ENCODE measurements at places on chromosomes 4 and X.
A peak's percentile ranks its signal among the peaks of the same experiment; 100 is the strongest.

GRCh38 chrX:1601768-1602085 is 10.3 kb downstream of the AKAP17A start:
- no peak for DNase-seq

DNA sequence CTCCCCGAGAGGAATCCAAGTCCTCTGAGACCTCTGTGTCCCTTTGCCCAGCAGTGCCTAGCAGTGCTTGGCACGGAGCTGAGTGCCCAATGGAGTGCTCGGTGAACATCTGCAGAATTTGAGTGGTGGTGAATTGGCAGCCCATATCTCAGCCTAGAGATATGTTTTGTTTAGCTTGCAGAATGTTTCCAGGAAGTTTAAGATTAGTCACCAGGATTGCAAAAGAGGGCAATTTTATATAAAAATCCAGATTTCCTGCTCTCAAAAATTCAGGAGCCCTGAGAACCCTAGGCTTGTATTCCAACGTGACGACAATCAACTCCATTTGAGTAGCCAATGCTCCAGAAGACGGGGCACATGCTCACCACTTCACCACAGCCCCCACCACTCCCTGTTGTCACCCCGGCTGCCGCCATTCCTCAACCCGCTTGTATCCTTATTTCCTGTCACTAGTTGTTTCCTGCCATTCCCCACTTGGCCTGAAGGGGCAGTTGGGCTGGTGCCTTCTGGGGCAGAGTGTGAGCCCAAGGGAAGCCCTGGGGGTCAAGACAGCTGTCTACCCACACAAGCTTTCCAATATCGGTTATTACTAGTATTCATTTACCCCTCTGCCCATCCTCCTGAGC is 116.9 kb downstream of the EFNB1 start:
- DNase-seq, result peak; percentile 68

DNA sequence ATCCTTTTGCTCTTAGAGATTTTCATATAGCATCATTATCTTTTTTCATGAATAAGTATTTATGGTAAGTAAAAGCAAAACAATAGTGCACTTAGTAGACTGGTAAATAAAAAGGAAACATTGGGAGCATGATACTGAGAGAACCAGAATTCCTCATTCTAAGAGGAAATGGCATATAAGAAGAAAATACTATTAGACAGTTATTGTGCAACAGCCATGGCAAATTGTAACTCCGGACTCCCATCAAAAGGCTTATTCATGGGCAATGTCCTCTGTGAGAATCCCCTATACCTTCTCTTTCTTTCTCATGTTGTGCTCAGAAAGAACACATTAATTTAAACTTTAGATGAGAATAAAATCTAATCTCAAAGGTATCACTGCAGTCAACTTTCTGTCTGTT is 42.4 kb downstream of the SPATA18 start:
- DNase-seq, result no peak

DNA sequence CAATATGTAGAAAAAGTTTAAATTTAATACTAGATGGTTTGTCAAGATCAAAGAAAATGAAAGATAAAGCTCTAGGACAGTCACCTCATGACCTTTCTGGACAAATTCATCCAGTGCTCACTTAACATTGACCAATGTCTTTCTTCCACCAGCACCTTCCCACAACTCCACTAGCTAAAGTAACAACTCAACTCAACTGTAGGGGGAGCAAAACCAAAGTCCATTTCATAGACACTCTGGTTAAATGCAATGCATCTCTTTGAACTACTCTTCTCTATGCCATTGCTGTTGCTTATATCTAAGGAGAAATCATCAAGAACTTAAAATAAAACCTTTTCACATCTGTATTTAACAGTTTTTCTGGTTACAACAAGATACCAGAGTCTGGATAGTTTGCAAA is 25.1 kb downstream of the UGT2B4 start:
- peak; percentile 3 for DNase-seq

DNA sequence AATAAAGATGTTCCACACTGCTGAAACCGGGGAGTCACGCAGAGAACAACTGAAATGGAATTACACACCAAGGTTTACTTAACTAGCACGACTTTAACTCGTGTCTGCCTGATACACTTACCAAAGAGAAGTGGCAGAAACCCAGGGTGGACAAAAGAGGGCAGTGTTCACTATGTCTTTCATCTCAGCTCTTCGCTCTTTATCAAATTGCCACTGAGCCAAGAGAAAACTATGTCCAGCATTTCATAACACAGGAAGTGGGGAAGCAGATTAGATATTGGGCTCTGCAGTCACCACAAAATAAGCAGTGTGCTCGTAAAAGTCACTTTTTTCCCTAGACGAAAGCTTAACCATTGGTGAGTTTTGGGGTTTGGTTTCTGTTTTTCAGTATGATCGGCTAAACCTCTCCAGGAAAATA is 155.7 kb downstream of the CHIC2 start:
- DNase-seq, result peak; percentile 78

DNA sequence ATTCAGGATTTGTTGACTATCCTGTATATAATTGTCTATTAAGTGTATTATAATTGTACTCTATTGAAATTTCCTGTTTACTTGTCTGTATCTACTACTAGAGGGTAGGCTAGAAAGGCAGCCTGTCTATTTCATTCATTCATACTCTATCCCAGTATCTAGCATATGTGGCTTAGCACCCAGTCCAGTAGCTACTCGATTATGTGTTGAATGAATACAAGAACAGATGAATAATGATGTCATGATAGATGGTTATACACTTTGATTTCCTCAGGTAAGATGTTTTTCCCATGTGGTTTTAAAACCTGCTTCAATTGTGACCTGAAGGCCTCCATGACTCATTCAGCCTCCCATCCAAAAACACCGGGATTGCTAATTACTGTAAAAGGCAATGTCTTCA is 68.0 kb downstream of the IL21 start:
- peak; percentile 15 for DNase-seq

DNA sequence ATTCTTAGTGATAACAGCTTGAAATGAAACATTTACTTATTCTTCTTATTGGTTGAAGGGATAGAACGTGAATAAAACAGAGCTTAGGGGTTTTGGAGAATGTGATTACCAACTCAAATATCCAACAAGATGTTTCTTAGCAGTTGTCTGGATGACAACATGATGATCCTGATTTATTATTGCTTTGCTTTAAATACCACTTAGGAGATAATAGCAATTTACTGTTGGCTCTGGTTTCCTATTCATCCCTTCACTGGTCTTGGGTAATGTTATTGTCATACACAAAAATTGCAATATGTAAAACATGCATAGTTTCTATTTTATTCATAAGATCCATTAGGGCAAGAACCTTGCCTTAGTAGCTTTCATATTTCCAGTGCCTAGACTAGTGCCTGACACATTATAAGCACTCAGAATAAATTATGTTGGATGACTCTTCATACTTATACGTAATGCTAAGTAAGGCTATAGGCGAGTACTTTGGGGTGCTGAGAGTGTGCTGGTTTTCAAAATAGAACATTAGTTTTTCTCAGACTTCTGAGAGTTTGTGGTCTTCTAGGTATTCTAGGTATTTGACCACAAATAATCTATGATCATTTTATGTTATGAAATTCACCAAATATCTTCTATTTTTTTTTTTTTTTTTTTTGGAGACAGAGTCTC is 58.6 kb upstream of the PGRMC2 start:
- no peak for DNase-seq

GRCh38 chr4:4388311-4388790 is 1.4 kb downstream of the NSG1 start:
- no peak for DNase-seq

GRCh38 chrX:132375941-132376340 is 112.9 kb downstream of the MBNL3 start:
- peak; percentile 10 for DNase-seq

DNA sequence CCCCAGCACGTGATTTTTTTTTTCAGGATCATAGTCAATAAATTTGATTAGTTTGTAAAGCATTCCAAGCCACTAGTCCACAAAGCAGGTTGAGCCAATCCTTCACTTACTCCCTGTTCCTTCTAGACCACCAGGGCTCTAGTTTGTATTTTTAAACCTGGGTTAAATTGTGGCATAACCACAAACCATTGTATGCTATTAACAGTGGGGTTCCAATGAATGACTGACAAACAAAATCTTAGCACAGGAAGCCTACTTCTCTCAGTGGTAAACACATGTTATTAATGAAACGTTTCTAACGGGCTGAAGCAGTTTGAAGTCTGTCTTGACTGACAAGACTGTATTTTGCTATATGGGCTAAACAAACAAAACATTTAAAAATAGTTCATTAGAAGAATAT is 48.6 kb upstream of the GYPA start:
- DNase-seq, result no peak

- DNase-seq, result no peak
Measured at GRCh38 chr4:7309181-7309580, 116.8 kb downstream of the SORCS2 start.

DNA sequence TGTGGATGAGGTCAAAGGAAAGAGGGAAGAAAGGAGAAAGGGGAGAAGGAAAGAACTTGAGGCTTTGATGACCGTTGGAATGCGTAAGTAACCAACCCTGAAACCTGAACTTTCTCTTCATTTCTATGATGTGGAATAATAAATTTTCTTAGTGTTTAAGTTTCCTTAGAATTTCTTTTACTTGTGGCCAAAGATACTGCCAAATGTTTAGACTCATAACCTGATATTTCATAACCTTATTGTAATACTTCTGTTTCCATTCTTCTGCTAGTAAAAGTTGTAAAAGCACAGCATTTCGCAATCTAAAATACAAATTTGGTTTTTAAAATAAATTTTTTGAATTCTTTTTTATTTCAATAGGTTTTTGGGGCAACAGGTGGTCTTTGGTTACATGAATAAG is 258.5 kb upstream of the GIMD1 start:
- no peak for DNase-seq

DNA sequence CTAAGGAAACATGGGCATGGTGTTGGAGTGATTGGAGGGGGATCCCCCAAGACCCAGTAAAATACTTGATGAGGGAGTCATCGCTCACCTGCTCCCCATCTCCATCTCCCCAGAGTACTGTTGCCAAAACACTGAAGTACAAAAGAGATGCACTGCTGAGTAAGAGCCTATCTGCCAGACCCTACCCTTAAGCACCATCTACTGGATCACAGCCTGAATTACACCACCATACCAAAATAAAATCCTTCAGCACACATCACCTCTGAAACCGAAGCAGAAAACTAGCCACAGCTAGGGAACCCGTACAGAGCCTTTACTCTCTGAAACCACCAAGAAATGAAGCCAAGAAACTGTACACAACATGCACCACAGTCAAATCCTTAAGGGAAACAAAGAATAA is 466.3 kb upstream of the ACTRT1 start:
- DNase-seq, result peak; percentile 42

DNA sequence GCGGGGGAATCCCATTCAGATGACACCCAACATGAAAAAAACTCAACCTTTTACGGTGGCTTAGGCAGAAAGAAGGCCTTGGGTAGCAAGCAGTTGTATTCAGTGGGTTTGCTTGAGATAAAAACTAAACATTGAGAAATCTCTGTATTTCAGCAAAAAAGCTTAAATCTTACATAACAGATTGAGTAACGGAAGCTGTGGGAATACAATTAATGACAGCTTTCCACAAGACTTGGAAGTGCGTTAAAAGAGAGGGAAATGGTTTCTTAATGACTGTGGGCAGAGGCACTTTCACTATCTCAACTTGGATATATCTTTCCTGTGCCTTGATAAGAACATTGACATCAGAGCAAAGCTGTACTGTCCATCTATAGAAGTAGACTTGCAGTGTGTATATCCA is 418.5 kb upstream of the HS3ST1 start:
- DNase-seq, result no peak

- DNase-seq, result peak; percentile 22
Measured at GRCh38 chrX:9859711-9860555, 73.7 kb downstream of the SHROOM2 start.

- DNase-seq, result no peak
Measured at GRCh38 chrX:150766351-150767044, 73.3 kb downstream of the MTMR1 start.

GRCh38 chr4:120056246-120056645 is 10.4 kb downstream of the MAD2L1 start:
- DNase-seq, result no peak

DNA sequence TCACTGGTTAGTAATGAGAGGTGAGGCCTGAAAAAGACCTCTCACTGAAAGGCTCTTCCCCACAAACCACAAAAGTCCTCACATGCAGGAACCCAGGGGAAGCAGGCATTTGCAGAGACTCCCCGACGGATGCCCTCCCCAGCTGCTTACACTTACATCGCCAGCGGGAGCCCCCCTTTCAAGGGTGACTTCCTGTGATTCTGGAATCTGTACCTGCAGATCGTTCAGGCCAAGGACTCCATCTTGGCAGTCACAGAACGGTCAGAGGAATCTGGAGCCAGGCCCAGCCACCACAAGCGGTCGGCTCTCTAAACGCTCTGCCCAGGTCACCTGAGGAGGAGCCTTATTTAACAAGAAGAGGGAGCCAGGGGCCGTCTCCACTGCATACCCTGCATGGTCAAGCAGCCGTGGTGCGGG is 71.3 kb upstream of the STS start:
- DNase-seq, result no peak

- no peak for DNase-seq
Measured at GRCh38 chr4:89834486-89835209, 2.3 kb downstream of the SNCA start.

GRCh38 chr4:153499005-153499404 is 32.8 kb downstream of the TMEM131L start:
- no peak for DNase-seq

DNA sequence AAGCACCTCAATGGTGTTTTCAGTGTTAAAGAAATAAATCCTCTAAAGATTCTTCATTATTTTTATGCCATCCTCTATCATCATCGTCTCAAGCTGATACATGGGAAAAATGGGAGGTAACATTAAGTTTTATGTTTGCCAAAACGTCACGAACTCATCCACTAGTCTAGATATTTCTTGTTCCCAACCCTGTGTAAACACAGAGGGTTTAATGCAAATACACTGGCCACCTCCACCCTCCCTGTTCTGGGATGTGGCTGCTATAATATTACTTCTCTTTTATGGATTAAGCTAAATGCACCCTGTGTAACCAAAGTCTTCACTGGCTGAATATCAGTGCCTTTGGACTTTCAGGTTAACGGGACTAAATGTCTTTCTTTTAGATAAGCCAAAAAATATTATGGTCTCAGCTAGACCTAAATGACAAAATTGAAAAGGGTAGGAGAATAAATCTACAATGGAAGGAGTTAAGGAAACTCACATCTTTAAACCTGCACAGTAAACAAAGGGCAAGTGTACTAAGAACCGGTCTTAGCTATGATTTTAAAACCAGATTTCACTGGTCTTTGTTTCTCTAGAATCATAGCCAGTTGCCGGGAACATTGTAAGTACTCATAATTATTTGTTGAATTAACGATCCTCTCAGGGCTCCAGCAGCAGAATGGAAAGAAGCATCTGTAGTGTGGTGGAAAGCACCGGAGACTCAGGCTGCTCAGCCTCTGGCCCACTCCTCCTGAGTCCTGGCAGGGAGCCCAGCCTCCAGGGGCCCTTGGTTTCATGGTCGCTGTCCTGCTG is 103.5 kb upstream of the NOCT start:
- DNase-seq, result no peak

GRCh38 chrX:29531336-29531735 is 684.0 kb upstream of the MAGEB2 start:
- DNase-seq, result no peak

Measured in MCF 10A (cell line).